HuH-7 (cell line): ENCODE measurements at places on chromosomes 4 and X.

- DNase-seq, result no peak
Measured at GRCh38 chrX:2320089-2320488, 180.7 kb downstream of the DHRSX start.

- DNase-seq, result no peak
Measured at GRCh38 chr4:36582198-36582597, 300.8 kb downstream of the DTHD1 start.

- DNase-seq, result no peak
Measured at GRCh38 chrX:12138361-12139313, at the start of gene FRMPD4. Gene FRMPD4 (plus strand): TSS chrX:12138473. CDS start chrX:12138972, 499 bp downstream.

DNA sequence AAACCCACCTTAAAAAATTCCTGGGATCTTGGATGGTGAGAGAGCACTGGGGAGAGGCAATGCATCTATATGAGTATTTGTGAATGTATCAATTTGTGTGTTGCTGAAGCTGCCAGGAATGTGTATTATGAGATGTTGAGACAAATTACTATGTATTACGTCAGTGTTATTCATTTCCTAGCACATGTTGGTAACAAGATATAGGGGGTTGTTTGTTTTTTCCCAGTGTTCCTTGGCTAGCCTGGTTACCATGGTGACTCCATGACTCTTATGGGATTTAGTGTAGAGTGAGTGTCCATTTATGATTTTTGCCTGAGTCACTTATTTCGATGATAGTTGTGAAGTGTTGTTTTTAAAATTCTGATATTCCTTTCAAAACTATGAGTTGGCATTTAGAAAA, 65.6 kb downstream of the RAB40A start:
- DNase-seq, result no peak

- peak; percentile 1 for DNase-seq
Measured at GRCh38 chr4:115090483-115091075, 22.8 kb downstream of the NDST4 start.

DNA sequence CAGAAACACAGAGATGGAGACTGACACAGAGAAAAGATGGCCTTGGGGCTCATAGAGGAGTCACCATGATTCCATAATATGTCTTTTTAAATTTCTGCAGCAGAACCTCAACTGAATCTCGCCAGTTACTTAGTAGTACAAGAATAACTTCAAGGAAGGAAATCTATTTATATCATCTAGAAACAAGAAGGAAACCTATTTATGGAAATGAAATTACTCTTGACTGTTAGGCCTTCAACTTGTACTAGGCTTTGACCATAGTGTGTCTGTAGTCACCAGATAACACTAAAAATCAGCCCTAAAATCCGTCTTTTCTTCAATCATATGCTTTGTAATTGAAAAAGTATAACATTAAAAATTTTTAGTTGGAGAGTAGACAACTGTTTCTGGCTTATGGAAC, 740.4 kb downstream of the TRIML1 start:
- DNase-seq, result no peak

- no peak for DNase-seq
Measured at GRCh38 chrX:129449148-129449547, 74.1 kb downstream of the SMARCA1 start.

GRCh38 chrX:54484666-54485065, 11.4 kb downstream of the FGD1 start:
- no peak for DNase-seq

GRCh38 chrX:135425026-135425965, 3.6 kb downstream of the SMIM10L2A start:
- DNase-seq, result no peak

DNA sequence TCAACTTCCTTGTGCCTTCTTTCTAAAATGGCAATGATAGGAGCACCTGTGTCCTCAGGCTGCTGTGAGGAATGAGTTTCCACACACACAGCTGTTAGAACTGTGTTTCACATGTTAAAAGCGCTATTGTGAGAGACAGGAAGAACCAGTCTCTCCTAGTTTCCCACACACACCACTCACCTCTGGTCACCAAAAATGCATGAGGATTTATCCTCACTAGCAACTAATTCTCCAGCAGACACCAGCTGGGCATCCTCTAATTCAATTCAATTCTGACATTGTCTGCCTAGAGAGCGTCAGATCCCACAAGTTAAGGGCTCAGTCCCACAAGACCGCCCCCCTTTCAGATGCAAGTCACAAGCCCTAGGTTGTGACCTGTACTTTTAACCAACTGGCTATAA, 29.0 kb upstream of the SLC2A9 start:
- no peak for DNase-seq

DNA sequence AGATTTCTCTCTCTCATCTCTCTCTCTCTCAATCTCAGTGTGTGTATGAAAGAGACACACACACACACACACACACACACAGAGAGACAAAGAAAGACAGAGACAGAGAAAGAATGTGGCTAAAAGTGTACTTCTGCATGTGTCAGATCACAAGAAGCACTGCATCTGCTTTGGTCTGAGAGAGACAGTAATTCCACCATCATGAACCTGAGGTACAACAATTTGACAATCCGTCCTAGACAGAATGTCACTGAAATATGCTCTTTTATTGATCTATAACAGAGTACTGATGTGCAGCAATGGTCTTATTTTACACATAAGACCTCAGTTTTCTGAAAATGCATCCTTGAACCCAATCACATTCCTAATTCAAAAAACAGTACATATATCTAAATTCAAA, 576.2 kb upstream of the SMIM31 start:
- DNase-seq, result no peak

DNA sequence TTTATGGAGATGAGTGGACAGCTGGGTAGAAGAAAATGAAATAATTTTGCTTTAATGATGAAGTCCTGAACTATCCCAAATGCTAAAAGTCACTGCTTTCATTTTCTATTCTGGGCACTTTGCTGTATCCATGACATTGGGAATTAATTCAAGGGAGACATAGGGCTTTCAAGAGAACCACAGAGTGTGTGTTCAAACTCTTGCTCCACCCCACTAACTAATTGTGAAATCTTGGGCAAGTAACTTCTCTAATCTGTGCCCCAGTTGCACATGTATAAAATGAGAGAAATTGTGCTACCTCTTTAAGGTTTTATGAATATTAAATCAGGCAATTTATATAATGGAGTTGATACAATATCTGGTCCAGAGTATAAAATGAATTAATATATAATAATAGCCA, 1422.0 kb downstream of the ADGRL3 start:
- no peak for DNase-seq

GRCh38 chrX:1442724-1443367, 9.9 kb downstream of the ASMTL start:
- DNase-seq, result no peak

- DNase-seq, result no peak
Measured at GRCh38 chr4:108488865-108489264, 131.5 kb upstream of the RPL34 start.

- DNase-seq, result no peak
Measured at GRCh38 chr4:85496933-85497332, 22.0 kb downstream of the ARHGAP24 start.
